ENCODE measurements at places on chromosomes 6 and 20.
A peak's percentile ranks its signal among the peaks of the same experiment; 100 is the strongest.

DNA sequence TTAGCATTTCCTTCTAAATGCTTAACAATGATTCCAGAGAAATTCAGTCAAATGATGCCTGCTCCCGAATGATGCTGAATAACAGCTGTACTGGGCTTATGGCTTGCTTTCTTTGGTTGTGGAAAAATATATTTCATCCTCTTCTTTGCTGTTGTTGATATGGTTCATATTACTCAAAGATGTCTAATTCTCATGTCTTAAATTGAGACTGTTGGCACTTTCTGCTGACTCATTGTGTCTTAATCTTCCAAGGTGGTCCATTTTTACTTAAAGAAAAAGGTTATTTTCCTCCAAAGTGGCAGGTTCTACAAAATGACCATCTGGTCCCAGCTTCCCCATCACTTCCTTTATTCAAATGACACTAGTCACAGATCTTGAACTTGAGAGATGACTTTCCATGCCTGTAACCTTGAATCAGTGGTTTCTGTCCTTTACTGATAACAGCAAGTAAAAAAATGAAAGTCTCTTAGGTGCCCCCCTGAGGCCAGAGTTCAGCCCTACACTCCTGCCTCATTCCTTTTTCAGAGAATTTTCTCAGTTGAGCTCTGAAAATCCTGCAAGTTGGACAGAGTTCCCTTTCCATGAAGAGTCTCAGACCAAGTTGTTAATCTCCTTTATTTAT, 6.9 kb downstream of the SNAP25 start:
- DNase-seq: no peak

DNA sequence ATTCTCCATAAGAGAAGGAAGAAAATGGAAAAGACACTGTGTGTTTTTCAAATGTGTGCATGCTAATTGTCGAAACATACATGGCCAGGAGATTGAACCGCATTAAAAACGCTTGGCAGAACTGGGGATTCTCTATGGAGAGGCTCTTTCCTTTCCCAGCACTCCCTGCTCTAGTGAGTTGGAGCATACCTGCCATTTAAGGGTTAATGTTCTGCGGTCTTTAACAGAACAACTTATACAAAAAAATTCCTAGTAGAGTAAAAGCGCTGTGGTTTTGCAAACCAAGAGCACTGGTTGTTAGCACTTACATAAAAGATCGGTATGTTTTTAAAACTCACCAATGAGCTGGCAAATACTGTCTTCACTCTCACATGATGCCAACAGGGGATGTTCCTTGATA, 1.5 kb downstream of the TAGAP start:
- DNase-seq: no peak

GRCh38 chr6:43275801-43276576, 22.1 kb upstream of the SLC22A7 start:
- no peak for DNase-seq

GRCh38 chr20:62425281-62426058, 1.9 kb downstream of the RBBP8NL start:
- DNase-seq: no peak

DNA sequence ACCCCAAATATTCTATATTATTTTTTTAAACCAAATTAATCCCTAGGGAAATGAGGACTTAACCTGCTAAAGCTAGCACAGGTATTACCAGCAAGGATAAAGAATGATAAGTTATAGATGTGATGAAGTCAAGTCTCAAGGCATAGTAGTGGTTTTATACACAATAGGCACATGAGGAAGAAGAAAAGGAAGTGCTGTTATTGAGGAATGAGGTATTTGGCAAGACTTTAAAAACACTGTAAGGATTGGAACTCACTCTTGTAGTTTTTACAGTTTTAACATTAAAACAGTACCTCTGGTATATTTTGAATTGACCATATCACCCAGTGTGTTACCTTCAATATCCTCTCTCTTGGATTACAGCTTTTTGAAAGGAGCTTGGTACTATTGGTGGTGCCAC, 54.6 kb downstream of the PHF3 start:
- no peak for DNase-seq

DNA sequence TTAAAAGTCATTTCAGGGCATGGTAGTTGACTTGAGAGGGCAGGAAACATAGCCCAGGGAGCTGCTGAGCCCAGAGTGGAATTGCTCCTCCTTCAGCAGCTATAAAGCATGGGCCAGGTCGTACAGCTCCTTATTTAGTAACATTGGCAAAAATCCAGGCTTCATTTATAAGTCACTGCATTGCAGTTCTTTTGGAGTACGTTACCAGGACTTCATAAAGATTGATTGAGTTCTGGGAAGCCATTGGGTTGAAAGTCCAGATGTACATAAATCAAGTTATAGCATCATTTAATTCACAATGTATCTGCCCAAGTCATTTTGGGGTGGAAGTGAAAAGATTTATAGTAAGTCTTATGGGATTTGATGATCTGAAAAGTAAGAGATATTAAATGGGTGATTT, 53.0 kb upstream of the ANKEF1 start:
- DNase-seq: no peak

DNA sequence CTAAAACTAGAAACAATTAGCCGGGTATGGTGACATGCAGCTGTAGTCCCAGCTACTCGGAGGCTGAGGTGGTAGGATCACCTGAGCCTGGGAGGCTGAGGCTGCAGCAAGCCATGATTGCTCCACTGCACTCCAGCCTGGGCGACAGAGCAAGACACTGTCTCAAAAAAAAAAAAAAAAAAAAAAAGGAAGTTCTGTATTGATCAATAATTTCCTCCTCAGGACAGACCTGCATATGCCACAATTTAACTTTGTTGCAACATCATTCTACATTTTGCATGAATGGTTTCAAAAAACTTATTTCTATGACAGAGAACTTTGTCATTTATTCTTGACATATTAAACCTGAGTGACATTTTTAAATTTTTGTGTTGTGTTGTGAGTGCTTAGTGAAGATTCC, 5.5 kb downstream of the DNAJC5 start:
- DNase-seq: no peak

- no peak for DNase-seq
These were observed 7.9 kb upstream of the DEFB125 start for GRCh38 chr20:79565-79964.

- DNase-seq: no peak
These were observed 43.4 kb upstream of the QKI start for GRCh38 chr6:163371129-163371528.

- DNase-seq: no peak
These were observed at the start of gene PTK6 for GRCh38 chr20:63536997-63537524. Gene PTK6, minus strand, starts transcription at chr20:63537376. Its CDS starts 62 bp downstream, at chr20:63537314.

GRCh38 chr20:33770005-33770404, 38.2 kb downstream of the ZNF341 start:
- no peak for DNase-seq

- DNase-seq: no peak
These were observed 195.2 kb downstream of the BACH2 start for GRCh38 chr6:90101403-90101802.

DNA sequence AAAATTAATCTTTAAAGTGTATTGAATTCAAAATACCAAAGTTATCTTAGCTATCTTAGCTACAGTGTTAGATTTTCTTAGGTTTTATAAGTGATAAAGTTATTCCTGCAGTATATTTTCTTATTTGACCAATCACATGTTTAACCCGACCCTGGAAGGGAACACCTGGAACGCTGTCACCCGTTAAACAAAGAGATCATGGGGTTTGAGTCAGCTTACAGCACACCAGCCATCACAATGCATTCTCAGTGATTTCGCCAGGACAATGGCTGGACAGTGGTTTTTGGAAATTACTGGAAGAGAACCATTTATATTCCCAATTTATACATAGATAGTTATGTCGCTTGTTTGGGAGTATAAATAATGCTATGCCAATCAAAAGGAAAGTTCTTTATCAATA, 10.5 kb downstream of the C6orf118 start:
- no peak for DNase-seq

DNA sequence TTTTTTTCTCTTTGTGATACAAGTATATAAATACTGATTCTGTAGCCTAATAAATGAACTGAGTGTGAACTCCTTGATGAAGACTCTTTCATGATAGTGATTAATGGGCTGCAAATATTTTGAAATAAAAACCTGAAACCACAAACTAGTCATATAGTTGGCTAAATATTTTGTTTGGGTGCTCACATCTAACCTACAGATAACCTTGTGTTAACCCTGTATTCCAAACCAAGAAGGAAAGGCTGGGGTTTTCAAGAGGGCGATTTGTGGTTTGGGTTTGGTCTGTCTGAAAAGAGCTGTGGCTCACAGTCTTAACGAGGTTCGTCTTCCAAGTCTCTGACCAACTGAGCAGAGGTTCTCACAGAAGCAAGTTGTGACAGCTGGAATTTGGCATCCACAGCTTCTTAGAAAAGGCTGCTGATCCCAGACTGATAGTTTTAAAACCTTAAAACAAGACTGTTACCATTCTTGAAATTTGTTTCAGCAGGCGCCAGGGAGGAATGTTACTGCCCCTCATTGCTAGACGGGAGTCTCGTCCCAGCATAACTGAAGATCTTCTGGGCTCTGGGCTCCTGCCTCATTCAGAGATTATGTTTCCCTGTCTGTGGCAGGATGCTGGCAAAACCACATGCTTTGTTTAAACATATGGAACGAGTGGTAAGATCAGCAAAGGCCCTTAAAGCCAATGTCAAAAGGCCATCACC, 736.4 kb upstream of the MARCKS start:
- DNase-seq: no peak

GRCh38 chr6:35181308-35181932, 32.3 kb upstream of the SCUBE3 start:
- no peak for DNase-seq

DNA sequence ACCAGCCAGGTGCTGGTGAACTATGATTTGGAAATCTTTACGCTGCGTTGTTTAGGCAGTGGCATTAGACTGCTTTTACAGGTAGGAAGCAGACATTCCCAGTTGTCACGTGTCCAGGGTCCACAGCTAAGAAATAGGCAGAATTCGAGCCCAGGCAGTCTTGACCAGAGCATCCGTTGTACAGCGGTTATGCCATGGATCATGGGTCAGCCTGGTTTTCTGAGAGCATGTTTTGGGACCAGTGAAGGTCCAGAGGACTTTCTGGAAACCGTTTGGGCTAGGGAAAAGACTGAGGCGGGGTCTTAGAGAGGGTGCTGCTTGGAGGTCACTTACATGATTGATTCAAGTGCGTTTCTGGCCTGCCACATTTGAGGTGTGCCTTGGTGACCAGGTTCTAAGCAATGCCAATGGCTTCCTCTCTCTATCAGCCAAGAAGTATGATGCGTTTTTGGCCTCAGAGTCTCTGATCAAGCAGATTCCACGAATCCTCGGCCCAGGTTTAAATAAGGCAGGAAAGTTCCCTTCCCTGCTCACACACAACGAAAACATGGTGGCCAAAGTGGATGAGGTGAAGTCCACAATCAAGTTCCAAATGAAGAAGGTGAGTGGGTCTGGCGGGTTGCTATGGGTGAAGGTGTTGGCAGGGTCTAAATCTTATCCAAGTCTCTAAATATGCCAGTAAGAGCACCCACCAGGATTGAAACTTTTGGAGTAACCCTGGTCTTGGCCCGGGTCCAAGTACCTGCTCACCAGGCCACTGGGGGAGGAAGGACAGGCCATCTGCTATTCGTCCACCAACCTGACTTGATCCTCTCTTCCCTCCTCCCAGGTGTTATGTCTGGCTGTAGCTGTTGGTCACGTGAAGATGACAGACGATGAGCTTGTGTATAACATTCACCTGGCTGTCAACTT, 1.8 kb downstream of the RPL10A start:
- peak; percentile 22 for DNase-seq

DNA sequence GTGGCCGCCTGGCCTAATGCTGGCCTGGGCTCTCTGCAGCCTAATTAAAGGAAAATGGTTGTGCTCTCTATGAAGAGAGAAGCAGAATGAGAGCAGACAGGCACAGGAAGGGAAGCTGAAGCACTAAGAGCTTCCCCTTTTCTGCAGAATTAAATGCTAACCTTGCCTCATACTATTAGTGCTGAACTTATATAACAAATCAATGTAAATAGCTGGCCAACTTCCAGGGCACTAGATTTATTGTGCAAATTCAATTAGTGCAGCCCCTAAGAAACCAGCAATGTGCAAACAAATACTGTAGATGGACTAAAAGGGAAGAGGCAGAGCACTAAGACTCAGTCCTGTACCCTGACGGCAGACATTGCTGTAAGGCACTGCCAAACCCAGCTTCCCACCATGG, 36.1 kb upstream of the INSM1 start:
- no peak for DNase-seq

- no peak for DNase-seq
These were observed 124.8 kb downstream of the AHI1 start for GRCh38 chr6:135372758-135373157.

DNA sequence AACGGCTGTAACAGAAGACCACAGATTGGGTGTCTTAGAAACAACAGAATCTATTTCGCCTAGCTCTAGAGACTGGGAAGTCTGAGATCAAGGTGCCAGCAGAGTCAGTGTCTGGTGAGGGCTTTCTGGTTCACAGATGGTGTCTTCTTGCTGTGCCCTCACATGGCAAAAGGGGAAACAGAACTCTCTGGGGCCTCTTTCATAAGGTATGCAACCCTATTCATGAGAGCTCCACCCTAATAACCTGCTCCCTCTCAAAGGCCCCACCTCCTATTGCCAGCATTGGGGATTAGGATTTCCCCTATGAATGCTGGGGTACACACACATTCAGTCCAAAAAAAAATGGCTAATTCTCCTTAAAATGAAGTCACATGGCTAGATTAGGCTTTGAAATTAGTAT, 10.0 kb downstream of the TXNDC5 start:
- no peak for DNase-seq

- DNase-seq: no peak
These were observed 150.7 kb downstream of the TBC1D7 start for GRCh38 chr6:13177664-13178063.

DNA sequence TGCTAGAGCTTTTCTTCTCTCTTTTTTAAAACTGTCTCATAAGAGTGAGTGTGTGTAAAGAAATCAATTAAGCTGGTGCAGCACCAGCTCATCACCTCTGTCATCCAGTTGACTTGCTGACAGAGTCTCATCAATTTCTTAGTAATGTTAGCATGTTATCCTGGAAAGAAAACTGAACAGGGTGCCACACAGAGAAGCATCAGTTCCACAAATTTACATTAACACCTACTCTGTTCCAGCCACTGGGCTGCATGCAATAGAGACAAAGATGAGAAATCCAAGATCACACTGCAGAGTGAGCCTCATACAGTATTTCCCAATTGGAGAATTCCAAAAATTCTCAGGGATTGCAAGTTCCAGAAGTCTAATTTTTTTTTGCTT, 207.0 kb upstream of the CITED2 start:
- DNase-seq: no peak

DNA sequence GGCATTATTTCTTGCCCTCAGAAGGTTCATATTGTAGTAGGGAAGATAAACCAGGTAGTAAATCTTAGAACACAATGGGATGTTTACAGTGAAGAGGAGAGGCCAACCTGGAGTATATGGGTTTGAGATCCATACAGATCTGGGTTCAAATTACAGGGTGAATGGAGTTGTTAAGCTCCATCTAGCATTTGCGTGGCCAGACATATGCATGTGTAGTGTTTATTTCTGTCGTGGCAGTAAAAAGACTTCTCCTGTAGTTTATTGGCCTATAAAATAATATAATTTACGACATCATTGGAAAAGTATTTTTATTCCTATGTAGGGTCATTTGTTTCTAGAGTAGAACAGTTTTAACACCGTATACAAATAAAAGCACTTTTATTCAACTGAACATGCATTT, 25.2 kb upstream of the TULP4 start:
- no peak for DNase-seq
